Hypothalamus (tissue), 51 donors: ENCODE measurements at places on chromosomes 6 and 20.

DNA sequence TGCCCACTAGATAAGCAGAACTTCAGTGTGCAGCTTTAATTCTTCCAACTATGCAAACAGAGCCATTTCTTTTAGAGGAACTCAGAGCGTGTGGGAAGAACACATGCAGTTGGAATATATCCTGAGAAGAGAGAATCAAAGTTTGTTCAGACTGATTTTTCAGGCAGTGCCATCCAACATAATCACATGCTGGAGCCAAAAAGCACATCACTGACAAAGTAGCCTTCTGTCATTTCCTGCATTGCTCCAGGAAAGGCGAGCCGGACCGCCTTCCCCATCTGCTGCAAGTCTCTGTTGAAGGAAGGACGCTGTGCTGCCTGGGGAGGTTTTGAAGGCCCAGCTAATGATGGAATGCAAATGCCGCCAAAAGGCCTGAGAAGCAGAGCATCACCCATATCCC lies 98.4 kb downstream of the DOK5 start:
- no peak for DNase-seq

GRCh38 chr6:135936606-135937005 lies 85.1 kb downstream of the PDE7B start:
- DNase-seq, result no peak

DNA sequence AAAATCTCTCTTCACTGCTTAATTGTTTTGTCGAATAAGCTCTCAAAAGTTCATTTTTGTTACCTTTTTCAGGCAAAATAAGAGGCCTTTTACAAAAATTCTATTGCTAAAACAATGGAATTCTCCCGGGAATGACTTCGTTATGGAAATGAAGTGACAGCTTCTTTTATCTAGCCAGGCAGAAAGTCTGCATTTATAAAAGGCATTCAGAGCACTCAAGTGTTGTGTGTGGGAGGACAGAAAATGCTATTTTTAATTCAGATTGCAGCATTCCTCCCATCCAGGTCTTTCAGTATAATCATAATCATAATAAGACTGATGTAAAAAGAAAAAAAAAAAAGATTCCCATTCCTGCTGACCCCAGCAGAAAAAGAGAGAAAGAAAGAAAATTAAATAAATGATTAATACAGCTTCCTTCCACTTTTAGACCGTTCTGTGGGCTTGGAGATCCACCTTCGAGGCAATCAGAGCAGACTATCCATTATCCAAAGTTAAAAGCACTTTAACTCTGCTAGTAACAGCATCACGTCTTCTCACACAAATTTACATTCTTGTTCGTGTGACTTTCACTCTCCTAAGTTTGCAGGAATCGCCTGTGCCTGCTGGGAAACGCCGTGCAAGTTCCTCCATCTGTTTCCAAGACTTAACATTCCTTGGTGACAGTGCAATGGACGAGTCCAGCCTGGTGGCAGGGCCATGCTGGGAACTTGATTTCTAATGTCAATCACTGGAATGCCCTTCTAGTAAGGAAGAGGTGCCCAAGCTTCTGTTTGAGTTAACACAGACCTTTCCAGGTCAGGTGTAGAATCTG lies 258.8 kb downstream of the GMPR start:
- no peak for DNase-seq

GRCh38 chr6:41878961-41879405 lies 16.2 kb downstream of the USP49 start:
- DNase-seq, result no peak

DNA sequence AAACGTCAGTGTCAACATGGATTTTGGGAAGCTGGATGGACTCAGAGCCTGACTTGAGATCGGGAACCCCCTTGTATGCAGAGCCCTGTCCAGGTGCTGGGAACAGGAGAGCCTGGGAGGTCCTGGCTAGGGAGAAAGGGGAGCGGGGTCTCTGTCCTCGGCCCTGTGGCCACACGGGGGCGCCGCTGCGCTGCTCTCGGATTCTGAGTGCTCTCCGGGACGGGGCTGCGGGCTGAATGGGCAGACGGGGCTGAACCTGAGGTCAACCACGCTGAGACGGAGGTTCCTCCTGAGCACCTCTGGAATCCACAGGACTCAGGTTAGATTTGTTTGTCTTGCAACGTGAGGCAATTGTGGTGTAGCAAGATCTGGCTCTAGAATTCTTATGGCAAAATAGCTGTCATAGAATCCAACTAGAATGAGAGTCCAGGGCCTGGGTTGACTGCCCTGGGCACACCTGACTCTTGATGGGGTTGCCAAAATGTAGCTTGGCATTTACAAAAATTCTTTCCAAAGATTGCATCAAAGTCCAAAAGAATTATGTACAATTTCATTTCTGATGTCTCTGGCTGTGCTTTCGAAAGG lies 20.6 kb upstream of the HLA-F start:
- DNase-seq, result no peak

DNA sequence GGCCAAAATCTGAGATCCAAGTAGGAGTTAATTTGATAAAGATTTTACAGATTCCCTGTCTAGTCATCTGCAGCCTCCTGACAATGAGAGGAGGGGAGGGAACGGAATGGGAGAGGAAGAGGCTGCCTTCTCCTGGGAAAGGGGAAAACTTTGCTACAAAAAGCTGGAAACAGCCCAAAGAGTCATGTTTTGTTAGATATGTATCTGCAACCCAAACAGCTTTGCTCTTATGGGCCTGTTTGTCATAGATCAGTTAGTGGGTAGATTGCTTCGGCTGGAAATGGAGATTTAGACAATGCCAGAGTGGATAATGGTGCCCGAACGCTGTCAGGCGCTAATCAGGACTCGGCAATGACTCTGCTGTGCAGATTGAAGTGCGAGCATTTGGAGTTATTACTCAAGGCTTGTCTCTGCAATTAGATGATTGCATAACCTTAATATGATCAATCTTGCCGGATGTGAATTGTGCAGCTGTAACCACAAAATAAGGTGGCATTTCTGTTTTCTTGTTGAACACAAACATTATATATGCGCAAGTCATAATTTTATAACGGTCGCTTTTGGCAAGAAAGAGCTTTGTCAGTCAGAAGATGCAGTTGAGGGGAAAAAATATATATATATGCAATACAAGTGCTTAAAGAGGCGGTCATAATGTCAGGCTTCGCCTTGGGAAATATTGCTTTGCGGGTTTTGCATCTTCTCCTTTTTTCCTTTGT lies 92.4 kb upstream of the MAFB start:
- no peak for DNase-seq

DNA sequence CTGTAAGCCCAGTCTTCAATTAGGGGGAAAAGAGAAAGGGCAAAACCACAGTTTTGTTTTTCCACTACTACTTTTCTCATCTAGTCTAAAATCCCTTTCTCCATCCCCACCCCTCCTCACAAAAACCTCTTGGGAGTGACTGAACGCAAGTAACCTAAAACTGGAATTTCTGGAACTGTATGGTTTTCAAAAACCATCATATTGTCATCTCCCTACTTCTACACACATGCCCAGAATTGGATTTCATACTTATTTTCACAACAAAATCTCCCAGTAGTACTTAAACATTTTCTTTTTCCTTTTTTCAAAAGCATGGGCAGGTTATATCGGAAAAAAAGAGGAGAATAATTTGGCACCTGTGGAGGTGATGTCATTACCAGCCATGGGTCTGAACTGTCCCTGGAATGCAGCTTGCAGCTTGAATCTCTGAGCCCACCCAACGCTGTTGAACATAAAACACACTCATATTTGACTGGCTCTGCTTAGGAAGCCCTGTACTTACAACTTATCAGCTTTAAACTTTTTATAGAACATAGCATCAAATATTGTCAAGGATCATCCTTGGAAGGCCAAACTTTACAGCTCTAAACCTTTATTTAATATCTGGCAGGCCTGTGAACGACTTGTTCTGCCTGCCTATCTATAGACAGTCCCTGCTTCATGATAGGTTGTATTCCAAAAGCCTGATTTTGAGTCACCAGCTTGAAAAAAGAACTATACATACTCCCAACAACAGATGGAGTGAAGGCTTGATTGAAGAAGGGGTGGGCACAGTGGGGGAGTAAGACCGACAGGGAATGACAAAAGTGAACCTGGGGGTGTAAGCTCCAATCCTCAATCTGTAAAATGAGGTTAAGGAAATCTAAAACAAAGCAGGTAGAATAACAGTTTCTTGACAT lies 59.3 kb downstream of the EPB41L2 start:
- no peak for DNase-seq

- peak; percentile 58 for DNase-seq
Observed at GRCh38 chr6:10725716-10726115, 2.8 kb downstream of the TMEM14C start.

- peak; percentile 74 for DNase-seq
Observed at GRCh38 chr6:127515794-127516661, 3.1 kb downstream of the MTCL3 start.

DNA sequence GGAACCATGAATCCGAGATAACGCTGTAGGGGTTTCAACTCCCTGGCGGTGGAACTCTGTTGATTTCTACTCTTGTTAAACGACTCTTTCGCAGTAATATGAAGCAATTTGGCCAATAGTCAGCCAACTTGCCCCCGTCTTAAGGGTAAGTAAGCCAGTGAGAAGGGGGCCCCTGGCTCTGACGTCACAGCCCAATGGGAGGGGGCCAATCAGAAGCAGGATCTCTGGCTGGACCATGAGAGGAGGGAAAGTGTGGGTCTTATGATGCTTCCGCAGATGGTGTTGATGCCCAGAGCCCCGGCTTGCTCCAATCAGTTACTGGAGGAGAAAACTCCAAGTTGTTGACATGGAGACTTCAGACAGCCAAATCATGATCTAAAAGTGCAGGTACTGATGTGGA lies 242.4 kb downstream of the BMP7 start:
- no peak for DNase-seq

GRCh38 chr6:15132854-15133670 lies 112.8 kb upstream of the JARID2 start:
- no peak for DNase-seq

DNA sequence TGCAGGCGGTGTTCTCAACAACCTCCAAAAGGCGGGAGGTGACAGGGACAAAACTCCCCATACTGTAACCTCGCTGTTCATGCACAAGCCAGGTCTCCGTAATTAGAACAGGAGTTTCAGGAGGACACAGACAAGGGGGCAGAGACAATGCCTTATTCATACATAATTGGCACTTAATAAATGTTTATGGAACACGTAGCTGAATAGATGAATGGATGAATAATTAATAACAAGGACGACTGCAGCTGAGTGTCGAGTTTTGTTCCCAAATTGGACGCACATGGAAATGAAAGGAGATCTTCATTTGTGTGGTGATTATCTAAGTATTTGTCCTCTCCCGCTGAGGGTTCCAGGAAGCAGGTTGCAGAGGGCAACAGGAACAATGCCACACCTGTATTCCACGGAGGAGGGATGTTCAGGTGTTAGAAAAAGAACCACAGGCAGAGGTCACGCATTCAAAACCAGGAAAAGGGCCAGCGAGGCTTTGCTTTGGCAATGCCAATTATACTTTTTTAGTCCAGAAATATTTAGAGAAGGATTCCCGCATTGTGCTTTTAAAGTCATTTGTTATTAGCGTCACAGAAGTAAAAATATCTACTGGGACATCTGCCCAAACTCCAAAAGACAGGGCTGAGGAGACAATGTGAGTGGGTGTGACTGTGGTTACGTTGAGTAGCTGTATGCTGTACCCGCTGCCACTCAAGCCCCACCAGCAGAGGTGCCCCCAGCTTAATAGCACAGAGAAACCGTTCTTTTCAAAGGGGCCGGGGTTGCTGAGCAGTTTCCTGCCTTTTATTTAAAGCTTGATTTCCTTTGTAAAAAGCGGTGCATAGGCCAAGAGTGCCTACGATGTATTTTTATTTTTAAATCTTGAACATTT lies 123.3 kb downstream of the PXDC1 start:
- DNase-seq, result no peak

DNA sequence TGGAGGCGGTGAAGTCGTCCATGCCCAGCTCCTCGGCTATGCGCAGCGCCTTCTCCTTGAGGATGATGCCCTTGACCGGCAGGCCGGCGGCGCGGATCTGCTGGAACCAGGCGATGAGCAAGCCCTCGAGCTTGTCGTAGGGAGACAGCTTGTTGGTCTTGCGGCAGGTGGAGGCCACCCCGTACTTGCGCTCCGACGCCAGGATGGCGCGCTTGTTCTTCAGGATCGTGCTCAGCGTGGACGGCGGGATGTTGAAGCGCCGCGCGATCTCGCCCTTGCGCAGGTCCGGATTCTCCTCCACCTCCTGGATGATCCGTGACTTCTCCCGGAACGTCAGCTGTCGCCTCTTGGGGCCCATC lies 435 bp downstream of the CENPB start:
- DNase-seq, result no peak

DNA sequence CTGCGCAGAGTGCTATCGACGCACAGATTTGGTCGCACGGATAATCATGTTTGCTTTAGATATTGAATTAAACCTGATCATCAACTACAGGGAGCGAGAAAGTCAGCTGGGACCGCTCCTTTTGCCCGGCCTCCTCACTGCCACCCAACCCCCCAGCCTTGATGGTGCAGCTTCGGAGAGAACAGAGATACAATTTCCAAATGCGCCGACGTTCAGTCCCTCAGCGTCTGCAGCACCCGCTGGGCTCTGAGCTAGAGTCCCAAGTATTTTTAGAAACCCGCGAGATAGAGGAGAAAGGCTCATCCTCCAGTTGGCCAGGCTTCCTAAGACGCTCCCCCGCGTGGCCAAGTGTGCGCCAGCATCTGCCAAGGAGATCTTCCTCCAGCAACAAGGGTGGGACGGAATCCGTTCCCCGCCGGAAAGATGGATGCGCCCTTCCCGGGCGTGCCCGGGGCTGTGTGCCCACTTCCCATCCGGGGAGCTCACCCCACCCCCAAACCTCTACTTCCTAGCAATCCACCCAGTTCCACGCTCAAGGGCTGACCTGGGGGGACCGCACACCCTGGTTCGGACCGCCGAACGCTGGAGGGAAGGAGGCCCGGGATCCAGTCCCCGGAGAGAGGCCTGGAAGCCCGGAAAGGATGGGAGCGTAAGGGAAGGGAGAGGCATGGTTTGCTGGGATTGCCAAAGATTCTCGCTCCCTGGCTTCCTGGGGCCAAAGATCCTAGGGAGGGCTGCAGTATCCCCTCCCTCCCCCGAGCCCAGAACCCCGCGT lies 4.1 kb downstream of the NKX2-2 start:
- no peak for DNase-seq

DNA sequence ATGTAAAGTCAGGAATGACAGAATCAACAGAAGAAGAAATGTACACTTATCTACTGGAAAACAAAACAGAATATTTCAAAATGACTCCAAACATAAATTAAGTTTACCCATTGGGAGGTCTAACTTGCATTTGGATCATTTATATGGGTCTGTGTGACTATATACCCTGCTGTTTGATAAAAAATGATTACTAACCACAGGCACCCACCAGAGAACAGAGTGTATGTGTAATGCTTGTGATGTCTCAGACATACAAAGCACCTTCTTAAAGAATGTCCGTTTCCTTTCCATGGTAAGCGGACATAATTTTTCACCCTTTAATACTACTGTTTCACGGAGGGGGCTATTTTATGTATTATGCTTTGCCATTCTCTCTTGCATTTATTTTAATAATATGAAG lies 19.2 kb downstream of the SIM1 start:
- DNase-seq, result no peak

- DNase-seq, result no peak
Observed at GRCh38 chr6:124870611-124871459, 91.4 kb upstream of the RNF217 start.

DNA sequence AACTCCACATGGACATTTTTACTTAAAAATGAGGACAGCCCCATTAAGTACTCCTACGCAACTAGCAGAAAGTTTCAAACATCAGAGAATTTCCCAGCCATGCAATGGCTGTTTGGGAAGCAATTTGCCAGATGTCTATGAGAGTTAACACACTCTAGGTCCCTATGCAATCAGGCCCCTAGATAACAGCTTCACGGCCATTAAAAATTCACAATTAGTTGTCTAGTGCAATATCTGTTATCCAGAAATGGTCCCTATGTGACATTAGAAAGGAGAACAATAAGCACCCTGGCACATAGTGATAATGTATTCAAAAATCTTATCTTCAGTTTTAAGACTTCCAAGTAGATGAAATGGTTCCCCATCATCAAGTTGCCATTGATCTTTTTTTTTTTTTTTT lies 174.3 kb upstream of the NRSN1 start:
- no peak for DNase-seq
